ENCODE measurements at places on chromosomes 16 and 17. TPM values are rescaled to one million over a fixed set of nuclear protein-coding genes. Genes with fewer than 3 reads are reported as not detected.
A peak's percentile ranks its signal among the peaks of the same experiment; 100 is the strongest.

CCT6B gene
- total RNA-seq, result 12.0 TPM

- DNase-seq, result no peak
Observed at GRCh38 chr17:78817123-78817522, 23.5 kb downstream of the USP36 start.

GRCh38 chr17:68512960-68513474 lies 787 bp downstream of the PRKAR1A start:
- peak; percentile 66 for DNase-seq

DNA sequence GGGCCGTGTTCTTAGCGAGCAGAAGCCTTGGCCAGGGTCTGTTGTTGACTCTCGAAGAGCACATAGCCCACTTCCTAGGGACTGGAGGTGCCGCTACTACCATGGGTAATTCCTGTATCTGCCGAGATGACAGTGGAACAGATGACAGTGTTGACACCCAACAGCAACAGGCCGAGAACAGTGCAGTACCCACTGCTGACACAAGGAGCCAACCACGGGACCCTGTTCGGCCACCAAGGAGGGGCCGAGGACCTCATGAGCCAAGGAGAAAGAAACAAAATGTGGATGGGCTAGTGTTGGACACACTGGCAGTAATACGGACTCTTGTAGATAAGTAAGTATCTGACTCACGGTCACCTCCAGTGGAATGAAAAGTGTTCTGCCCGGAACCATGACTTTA lies 18.5 kb downstream of the RSPRY1 start:
- no peak for DNase-seq

DNA sequence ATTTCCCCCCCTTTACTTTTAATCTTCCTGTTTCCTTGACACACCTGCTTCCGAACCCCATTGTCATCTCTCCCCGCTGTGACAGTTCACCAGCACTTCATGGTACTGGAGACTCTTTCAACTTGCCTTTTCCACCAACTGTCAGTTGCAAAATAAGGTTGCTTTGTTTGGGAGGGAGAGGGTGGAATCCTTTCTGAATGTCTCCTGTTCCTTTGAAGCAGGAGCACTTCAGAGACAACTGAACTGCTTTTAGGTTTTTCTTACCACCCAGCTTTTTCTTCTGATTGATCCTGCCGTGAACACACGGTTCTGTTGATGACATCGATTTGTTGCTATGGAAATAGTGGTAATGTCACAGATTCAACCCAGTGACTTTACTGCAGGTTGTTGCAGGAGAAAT lies 42.0 kb downstream of the RPA1 start:
- no peak for DNase-seq

Data from fibroblast of the aortic adventitia (primary cell).